T-cell (primary cell): ENCODE measurements at places on chromosomes 6 and 20. TPM values are rescaled to one million over a fixed set of nuclear protein-coding genes. Genes with fewer than 3 reads are reported as not detected.
A peak's percentile ranks its signal among the peaks of the same experiment; 100 is the strongest.

The CCN6 gene
- total RNA-seq = not detected

The SPATS1 gene
- not detected for total RNA-seq

The SPATA2 gene
- total RNA-seq = 10.4 TPM

The COL19A1 gene
- 0.55 TPM for total RNA-seq

The EPHA7 gene
- not detected for total RNA-seq

The LEMD2 gene
- total RNA-seq = 117 TPM

The PLCB4 gene
- not detected for total RNA-seq

The KCNS1 gene
- not detected for total RNA-seq

- no peaks in the 10 kb centered on the region for H3K36me3 ChIP-seq
- H3K4me1 ChIP-seq = no peaks in the 10 kb centered on the region
- H3K4me3 ChIP-seq = no peak overlapping the region
- no peaks in the 10 kb centered on the region for H3K27me3 ChIP-seq
- no peak overlapping the region for H3K27ac ChIP-seq
These were observed 16.3 kb downstream of the GTSF1L start for GRCh38 chr20:43710370-43711044.

DNA sequence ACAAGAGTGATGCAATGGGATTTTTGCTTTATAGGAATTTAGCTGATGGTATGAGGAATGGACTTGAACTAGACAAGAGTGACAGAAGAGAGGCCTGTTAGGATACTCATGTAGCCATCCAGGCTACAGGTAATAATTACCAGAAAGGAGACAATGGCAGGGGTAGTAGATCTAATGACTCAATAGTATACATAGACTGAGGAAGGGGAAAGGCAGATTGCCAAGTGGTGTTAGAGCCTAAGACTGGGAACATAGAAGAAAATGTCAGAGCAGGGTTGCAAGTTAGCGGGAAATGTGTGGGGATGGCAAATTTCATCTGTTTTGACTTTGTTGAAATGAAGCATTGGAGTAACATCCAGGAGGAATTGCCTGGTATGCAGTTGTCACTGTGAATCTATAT is 295.6 kb downstream of the UTRN start:
- no peaks in the 10 kb centered on the region for H3K27me3 ChIP-seq
- peaks cover 17% of the 10 kb centered on the region for H3K4me1 ChIP-seq
- peaks cover 4% of the 10 kb centered on the region for H3K36me3 ChIP-seq
- DNase-seq = no peak

GRCh38 chr6:148027201-148027600 is 315.4 kb upstream of the SASH1 start:
- H3K4me1 ChIP-seq = no peaks in the 10 kb centered on the region
- H3K27me3 ChIP-seq = no peaks in the 10 kb centered on the region
- H3K36me3 ChIP-seq = no peaks in the 10 kb centered on the region
- no peak for DNase-seq
- no peak overlapping the region for H3K27ac ChIP-seq

DNA sequence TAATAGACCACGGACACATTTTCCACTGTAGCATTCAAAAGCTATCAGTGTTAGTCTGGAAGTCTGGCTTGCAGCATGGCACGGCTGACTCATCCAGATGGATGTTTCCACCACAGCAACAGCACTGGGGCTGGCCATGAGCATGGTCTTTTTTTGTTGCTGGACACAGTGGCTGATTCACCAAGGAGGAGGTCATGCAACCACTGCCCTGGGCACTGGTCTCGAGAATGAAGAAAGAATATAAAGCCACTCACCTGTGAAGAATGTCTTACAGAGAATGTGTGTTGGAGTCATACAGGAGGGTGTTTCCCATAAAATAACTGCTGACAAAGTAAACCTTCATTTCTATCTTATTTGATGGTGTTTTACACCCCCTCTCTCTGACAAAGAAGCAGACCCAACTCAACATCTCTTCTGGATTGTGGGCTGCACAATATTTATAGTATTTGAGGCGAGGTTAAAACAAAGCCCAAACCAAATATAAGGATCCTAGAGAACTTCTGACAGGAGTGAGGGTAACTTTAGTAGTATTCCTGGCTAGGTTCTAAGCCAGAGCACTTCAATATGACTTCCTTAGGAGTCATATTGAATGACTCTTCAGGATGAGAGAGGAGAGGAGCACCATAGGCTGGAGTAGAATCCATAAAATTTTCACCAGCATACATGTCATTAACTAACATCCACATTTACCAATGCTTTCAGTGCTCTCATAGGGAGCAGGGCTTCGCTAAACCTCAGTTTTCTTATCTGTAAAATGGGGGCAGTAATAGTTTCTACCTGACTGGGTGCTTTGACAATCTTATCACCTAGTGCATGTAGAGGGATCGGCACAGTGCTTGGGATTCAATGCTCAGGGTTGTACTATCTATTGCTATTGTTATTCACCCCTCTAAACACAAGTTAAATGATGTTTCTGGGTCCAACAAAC is 121.4 kb downstream of the KIF13A start:
- no peaks in the 10 kb centered on the region for H3K4me1 ChIP-seq
- H3K27ac ChIP-seq = no peak overlapping the region

GRCh38 chr6:77620278-77620882 is 32.5 kb upstream of the MEI4 start:
- no peak overlapping the region for H3K4me3 ChIP-seq
- no peak overlapping the region for H3K27ac ChIP-seq
- DNase-seq = no peak
- no peaks in the 10 kb centered on the region for H3K27me3 ChIP-seq
- no peaks in the 10 kb centered on the region for H3K36me3 ChIP-seq
- no peaks in the 10 kb centered on the region for H3K4me1 ChIP-seq

DNA sequence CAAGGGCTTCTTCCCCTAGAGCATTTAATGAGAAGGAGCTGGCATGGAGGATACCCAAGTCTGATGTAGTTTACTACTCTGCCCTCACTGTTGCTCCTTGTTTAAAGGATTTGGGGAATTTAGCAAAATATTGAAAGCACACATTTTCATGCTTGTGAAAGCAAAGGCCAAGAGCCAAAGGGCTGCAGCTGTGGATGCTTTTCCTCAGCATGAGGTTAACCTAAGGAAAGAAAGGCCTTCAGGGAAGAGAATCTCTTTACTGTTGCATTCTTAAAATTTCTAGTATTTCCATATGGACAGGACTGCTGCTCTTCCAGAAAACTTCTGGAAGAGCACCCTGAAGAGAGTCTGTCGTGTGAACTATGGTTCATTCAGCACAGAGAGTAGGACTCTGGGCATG is 45.9 kb upstream of the SASH1 start:
- H3K36me3 ChIP-seq = no peaks in the 10 kb centered on the region
- peaks cover 15% of the 10 kb centered on the region for H3K27me3 ChIP-seq
- DNase-seq = no peak

DNA sequence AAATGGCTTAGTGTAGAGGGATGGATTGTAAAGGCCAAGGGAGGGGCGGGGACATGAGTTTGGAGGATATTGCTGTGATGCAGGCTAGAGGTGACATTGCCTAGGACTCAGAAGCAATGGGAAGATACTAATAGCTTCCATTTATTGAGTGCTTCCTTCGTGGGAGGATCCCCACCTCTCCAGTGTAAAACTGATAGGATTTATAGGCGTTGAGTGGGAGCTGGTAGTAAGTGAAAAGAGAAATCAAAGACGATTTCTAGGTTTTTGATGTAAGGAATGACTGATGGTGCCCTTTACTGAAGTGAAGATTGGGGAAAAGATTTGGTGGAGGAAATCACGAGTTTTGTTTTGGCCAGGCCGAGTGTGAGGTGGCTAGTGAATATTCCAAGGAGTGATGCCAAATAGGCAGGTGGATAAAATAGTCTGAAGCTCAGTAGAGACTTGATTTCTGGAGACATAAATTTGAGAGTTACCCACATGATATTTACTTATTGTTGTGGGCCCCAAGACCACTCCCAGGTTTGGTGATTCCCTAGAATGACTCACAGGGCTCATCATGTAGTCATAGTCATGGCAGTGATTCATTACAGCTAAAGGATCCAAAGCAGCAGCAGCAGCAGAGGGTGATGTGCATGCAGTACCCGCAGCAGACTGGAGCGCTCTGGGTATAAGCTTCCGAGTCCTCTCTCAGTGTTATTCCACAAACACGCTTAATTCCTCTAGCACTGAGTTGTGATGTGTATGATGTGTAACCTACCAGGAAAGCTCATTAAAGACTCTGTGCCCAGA is 10.2 kb downstream of the RPRD1B start:
- no peaks in the 10 kb centered on the region for H3K27me3 ChIP-seq
- peaks cover 68% of the 10 kb centered on the region for H3K36me3 ChIP-seq
- no peak for DNase-seq

GRCh38 chr20:21501184-21501583 is 12.7 kb downstream of the NKX2-2 start:
- H3K4me1 ChIP-seq = peaks cover 13% of the 10 kb centered on the region
- H3K4me3 ChIP-seq = no peak overlapping the region
- no peaks in the 10 kb centered on the region for H3K36me3 ChIP-seq
- H3K27me3 ChIP-seq = peaks cover 55% of the 10 kb centered on the region

- no peak overlapping the region for H3K27ac ChIP-seq
- H3K4me3 ChIP-seq = no peak overlapping the region
- no peak for DNase-seq
- H3K36me3 ChIP-seq = no peaks in the 10 kb centered on the region
These were observed 14.4 kb downstream of the EXOC2 start for GRCh38 chr6:678520-678919.

GRCh38 chr20:40895182-40895581 is 133.4 kb upstream of the TOP1 start:
- H3K27me3 ChIP-seq = peaks cover 2% of the 10 kb centered on the region
- no peaks in the 10 kb centered on the region for H3K4me1 ChIP-seq
- no peak for DNase-seq
- H3K4me3 ChIP-seq = no peak overlapping the region
- no peaks in the 10 kb centered on the region for H3K36me3 ChIP-seq

- DNase-seq = no peak
- H3K36me3 ChIP-seq = no peaks in the 10 kb centered on the region
- no peaks in the 10 kb centered on the region for H3K27me3 ChIP-seq
- no peaks in the 10 kb centered on the region for H3K4me1 ChIP-seq
These were observed 253.5 kb downstream of the NRN1 start for GRCh38 chr6:5753209-5753608.

DNA sequence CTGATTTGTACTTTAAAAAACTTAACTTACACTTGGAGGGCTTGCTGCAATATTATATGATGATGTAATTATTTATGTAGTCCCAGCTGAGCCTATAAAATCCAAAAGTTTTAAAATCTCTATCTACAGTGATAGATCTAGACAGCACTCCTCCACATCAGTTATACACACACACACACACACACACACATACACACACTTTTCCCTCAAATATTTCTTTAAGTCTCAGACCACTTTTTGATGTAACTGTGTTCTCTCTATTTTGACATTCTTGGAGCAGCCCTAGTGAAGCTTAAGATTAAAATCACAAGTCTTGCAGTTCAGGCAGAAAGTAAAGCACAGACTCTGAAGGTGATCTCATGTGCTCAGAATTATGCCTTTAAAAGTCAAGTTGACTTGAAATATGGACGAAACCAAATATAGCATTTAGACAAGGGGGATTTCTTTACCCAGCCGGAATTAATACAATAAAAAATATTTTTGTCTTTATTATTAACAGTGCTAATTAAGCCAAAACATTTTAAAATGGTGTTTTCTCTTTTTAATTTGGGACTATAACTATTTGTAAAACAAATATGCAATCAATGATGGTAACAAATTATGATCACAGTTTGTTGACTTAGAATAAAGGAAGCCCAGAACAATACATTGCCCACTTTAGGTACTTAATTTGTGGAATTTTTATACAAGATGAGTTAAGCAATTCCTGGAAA is 63.5 kb upstream of the TMEM30A start:
- H3K4me3 ChIP-seq = no peak overlapping the region
- H3K27ac ChIP-seq = no peak overlapping the region
- DNase-seq = no peak
- H3K4me1 ChIP-seq = no peaks in the 10 kb centered on the region

GRCh38 chr20:43824309-43825050 is 90.2 kb upstream of the TOX2 start:
- H3K36me3 ChIP-seq = no peaks in the 10 kb centered on the region
- peaks cover 6% of the 10 kb centered on the region for H3K27me3 ChIP-seq
- no peaks in the 10 kb centered on the region for H3K4me1 ChIP-seq

DNA sequence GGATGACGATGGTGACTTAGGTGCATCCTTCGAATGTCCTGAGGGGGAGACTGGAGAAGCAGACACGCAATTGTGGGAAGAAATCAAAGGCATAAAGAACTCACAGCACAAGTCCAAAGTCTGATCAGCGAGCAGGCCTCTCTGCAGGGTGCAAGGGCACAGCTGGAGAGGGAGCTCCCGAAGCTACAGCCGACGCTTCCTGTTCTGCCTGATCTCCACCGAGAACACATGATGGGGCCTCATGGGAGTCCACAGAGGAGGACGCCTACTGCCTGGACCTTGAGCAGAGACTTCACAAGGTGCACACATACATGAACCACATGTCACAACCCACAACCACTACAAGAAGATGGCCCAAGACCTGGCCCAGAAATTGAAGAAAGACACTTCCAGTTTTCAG is 51.4 kb downstream of the RIN2 start:
- H3K4me3 ChIP-seq = no peak overlapping the region
- no peaks in the 10 kb centered on the region for H3K4me1 ChIP-seq
- no peak for DNase-seq
- H3K27me3 ChIP-seq = peaks cover 5% of the 10 kb centered on the region

GRCh38 chr6:16265351-16266341 is 27.3 kb downstream of the GMPR start:
- H3K36me3 ChIP-seq = no peaks in the 10 kb centered on the region
- no peak overlapping the region for H3K27ac ChIP-seq
- no peak overlapping the region for H3K4me3 ChIP-seq
- DNase-seq = no peak

DNA sequence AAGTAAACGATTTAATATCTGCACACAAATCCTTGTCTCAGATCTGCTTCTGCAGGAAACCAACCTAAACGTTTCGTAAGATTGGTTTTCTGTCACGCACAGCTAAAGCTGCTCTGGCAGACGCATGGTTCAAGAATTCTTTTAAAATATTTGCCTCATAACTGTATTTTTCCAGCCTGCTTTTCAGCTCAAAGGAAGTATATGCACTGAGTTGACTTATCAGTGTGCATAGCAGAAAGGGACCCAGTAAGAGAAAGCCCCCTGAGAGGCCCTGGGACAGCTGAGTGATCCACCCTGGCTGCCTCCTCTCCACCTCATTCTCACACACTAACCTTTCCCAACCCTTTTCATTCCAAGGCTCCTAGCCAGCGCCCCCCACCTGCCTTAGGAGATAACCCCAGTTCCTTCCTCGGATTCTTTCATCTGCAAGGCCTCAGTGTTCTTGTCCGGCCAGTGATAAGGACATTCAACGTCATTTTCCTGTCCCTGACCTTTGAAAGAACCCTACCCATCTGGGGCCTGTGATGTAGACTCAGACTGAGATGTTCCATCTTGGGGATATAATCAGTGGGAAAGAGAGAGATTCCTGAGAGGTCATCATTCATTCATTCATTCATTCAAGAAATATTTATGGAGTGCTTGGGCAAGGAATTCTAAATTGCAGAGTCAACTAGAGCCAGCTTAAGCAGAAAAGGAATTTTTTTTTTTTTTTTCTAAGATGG is 22.4 kb upstream of the SLC9A8 start:
- H3K4me3 ChIP-seq = no peak overlapping the region
- H3K4me1 ChIP-seq = peaks cover 4% of the 10 kb centered on the region
- no peak overlapping the region for H3K27ac ChIP-seq
- H3K36me3 ChIP-seq = no peaks in the 10 kb centered on the region

GRCh38 chr6:144469144-144469575 is 184.0 kb downstream of the UTRN start:
- H3K27me3 ChIP-seq = no peaks in the 10 kb centered on the region
- H3K27ac ChIP-seq = peak overlapping the region; percentile 25

- no peaks in the 10 kb centered on the region for H3K4me1 ChIP-seq
- H3K27me3 ChIP-seq = no peaks in the 10 kb centered on the region
- H3K4me3 ChIP-seq = no peak overlapping the region
- no peaks in the 10 kb centered on the region for H3K36me3 ChIP-seq
These were observed 136.5 kb downstream of the DOK5 start for GRCh38 chr20:54611708-54612412.
